Activated CD4-positive, alpha-beta T cell treated with anti-CD3 and anti-CD28 coated beads, Interleukin-2, amount 50 U/mL, for 24 hours (primary cell): ENCODE measurements at places on chromosomes 2 and 18.

DNA sequence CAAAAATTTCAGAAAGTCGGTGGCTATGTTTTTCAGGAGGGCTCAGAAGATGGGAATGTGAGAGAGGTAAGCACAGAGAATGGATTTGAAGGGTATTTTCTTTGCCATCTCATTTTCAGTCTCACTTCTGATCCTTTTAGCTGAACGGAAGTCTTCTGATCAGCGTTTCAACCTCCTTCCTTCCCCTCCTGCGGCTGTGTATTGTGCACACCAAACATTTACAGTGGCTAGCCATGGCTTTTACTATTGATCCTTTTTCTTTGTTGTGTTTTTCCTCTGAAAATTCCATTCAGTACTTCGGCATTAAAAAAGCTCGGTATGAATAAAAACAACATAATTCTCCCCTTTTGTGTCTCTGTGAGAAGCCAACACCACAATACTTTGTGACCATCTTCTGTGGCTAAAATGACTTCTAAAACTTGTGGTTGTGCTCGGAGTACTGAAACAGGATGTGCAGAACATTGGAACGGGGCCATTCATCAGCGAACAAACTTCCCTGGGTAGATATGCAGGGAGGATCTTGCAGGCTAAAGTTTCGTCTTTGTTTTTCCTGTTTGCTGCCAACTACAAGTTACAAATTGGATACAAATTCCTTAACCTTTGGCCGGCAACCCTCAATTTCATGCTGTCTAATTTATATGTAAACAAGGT is 260.8 kb upstream of the FAM98A start:
- no peak for DNase-seq

DNA sequence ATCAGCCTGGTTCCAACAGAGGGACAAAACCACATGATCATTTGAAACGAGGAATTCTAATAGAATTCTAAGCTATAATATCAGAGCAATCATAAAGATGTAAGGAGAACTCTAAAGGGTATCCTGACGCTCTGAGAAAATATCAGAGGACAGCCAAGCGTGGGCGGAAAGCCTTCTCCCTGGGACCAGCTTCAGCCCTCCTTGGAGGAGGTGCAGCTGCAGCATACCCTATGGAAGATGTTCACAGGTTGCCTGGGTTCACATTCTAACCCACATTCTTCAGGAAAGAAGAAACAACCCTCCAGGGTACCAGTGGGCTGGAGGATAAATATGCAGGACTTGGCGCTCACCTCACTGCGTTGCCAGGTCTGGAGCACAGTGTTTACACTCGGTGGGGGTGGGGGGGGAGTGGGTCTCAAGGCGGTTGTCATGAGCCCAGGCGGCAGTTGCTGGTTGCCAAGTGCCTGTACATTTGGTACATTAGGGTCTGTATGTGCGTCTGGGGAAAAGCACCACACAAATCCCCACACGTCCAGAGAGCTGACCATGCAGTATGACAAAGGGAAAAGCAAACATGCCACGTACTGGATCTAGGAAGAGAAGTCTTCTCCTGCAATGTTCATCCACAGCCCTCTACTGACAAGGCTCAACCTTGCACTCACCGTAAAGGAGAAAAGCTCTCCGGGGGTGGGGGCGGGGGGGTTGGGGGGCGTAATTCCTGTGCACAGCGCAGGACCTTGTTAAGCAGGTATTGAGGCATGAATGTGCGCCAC is 80.5 kb downstream of the CDH19 start:
- no peak for DNase-seq

DNA sequence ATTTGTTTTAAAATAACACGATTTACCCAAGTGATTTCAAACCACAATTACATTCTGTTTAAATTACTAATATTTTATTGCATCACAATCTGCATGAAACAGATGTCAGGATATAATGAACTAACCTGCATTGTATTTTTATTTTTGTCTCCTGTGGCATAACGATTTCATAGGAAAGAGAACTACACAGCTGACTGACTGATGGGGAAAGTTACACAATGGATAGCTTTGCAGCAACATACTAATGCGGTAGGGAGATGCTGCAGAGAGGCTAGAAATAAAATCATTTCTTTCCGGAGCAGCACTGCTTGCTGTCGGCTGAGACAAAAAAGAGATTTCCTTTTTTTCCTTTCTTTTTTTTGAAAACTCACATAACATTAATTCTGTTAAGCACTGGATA is 36.9 kb downstream of the SCN1A start:
- no peak for DNase-seq

DNA sequence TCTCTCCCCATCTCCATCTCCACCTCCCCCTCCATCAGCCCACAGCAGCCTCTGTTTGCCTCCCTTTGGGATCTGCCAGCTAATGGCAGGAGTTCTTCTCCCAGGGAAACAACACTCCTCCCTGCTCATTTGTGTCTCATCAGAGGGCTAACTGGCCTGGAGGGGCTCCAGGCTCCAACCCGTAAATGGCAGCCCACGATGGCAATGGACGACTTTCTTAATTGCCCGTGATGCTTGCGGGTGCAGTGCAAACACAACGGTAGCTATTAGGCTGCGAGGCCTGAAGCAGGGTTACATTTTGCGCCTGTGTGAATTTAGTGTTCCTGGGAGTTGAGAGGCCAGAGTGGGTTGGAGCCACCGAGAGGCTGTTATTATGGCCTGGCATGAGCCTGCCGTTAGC is 285.1 kb downstream of the TNS1 start:
- DNase-seq, result no peak

GRCh38 chr2:149464396-149464795 is 123.2 kb downstream of the MMADHC start:
- no peak for DNase-seq

- no peak for DNase-seq
These were observed 267.8 kb upstream of the EPAS1 start for GRCh38 chr2:46029332-46029811.

DNA sequence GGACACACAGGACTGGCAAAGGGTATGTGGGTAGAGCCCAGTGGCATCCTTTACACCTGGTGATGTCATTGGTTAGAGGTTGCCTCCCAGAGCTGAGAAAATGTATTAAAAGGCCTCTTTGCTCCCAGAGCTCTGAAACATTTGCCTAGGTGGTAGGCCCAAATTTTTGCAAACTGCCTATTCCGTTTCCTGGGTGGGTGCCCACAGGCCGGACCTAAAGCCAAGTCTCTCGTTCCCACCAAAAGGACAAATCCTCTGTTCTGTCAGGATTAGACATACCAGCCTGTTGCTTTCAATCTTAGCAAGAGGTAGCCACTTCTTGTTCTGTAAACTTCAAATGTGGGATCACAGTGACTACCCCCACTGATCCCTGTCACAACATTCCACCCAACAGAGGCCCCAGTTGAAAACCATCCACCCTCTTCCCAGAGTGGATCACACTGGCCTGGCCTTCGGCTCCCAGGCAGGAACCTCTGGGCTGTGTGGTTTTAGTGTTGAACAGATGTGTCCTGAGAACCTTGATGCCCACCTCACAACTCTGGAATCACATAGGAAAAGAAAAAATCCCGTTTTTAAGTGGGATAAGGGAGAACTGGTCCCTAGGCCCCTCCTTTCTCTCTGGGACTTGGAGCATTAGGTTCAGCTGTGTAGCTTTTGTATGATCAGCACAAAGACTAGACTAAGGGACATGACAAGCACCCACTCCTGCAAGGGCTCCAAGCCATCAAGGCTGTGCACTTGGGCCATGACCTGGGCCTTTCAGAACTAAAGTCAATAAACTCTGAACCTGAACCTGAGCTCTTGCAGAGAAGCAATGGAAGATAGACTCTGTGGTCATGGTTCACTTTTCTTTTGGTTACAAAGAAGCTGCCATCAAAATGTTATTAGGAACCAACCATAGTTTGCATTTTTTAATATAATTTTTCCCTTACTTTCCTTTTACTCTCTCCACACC is 211.3 kb downstream of the CYP26B1 start:
- no peak for DNase-seq

DNA sequence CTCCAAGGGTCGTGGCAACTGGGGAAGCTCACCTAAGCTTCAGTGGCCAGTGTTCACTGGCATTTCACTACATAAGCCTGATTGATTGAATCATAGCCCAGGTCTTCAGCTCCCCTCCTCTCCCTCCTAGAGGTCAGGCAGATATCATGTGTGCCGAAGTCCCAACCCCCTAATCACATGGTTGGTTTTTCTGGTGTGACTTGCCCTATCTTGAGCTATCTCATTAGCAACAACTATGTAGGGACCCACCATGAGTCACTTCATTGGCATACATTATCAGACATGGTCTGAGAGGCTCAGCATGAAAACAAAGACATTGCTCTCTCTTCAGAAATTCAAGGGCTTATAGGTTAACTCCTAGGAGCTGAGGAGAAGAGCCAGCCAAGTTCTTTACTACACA is 76.8 kb downstream of the LYPD1 start:
- DNase-seq, result no peak

GRCh38 chr2:241796610-241797138 is 12.3 kb upstream of the NEU4 start:
- no peak for DNase-seq

GRCh38 chr18:43563780-43564179 is 286.5 kb upstream of the SYT4 start:
- no peak for DNase-seq

- no peak for DNase-seq
These were observed 87.6 kb downstream of the CCBE1 start for GRCh38 chr18:59609654-59610053.

DNA sequence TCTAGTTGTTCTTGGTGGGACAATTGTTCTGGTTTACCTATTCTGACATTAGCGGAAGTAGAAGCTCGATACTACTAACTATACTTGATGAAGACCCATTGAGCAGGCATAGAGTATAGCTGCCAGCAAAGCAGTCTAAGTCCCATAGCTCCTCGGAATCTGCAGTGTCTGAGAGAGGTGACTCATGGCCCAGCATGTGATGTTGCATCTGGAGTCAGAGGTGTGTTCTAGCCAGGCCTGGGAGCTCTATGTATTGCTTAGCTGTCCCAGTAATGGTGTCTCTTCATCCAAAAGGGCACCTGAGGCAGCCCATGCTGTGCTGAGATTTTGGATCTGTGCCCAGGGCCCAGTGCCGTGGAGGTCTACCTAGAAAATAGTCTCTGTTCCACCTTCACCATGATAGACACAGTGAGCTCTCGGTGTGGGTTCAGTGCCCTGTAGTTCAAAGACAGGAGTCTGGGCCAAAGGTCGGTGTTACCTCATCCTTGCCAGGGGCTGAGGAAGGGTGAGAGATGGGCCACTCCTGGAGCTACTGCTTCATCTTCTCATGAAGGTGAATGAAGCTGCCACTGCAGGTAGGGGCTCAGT is 47.3 kb downstream of the MEX3C start:
- no peak for DNase-seq

- DNase-seq, result no peak
These were observed 33.7 kb upstream of the TAF1B start for GRCh38 chr2:9809448-9810088.

- DNase-seq, result no peak
These were observed 550.4 kb upstream of the CHAC2 start for GRCh38 chr2:53217250-53217649.

DNA sequence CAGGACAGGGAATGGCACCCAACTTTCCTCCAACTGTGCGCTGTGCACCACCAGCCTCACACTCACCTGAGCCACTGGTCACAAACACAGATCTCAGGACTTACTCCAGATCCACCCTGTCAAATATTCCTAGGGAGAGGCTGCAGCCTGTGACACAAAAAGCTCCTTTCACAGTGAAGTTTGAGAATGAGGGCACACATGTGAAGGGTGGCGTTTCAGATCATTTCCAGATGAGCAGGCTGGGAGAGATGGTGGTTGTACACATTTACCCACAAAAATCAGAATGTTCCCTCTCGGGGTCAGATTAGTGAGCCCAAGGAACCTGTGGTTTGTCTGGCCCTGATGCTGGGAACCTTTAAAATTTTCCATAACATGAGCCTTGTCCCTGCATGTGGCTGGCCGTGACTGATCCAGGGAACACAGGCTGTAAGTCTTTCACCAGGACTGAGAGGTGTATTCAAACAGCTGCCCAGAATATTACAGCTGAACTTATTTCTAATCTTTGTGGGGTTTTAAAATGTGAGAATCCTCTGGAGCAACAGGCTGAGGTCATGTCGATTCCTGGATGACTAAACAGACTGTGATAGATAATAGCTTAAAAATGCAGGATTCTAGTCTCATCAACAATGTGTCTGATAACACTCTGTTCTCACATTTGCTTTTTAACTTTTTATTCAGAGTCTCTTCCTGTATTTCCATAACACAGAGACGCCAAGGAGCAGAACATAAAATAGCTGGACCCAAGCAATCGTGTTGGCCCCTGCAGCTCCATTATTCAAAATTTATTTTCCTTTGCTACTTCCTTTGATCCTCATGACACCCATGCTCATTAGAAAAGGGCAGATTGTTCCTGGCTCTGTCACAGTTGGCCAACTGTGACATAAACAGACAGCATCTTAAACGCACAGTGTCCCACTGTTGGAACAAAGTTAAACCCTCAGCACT is 35.5 kb downstream of the IL1R2 start:
- no peak for DNase-seq
